Muscle of arm (tissue), 14 donors: ENCODE measurements at places on chromosomes 6 and 20. TPM values are rescaled to one million over a fixed set of nuclear protein-coding genes. Genes with fewer than 3 reads are reported as not detected.

Gene TSPO2
- 1.1 TPM for polyA plus RNA-seq

Gene C2
- 6.1 TPM for polyA plus RNA-seq

Gene SNRPB
- 62.3 TPM for polyA plus RNA-seq

Gene KCNG1
- 0.85 TPM for polyA plus RNA-seq

Gene UNC5CL
- polyA plus RNA-seq: 5.9 TPM

Gene NFS1
- polyA plus RNA-seq: 13.8 TPM

Gene SLC32A1
- polyA plus RNA-seq: not detected

Gene TRDN
- polyA plus RNA-seq: 285 TPM

Gene LY6G5B
- not detected for polyA plus RNA-seq

Gene COQ3
- 9.8 TPM for polyA plus RNA-seq
